Bronchial epithelial cell (primary cell): ENCODE measurements at places on chromosomes 1 and 21. TPM values are rescaled to one million over a fixed set of nuclear protein-coding genes. Genes with fewer than 3 reads are reported as not detected.

PRAMEF33 gene
- total RNA-seq, result not detected in 2 replicates

RGS4 gene
- under 0.01 TPM in 1 of 2 replicates, not detected in the other for total RNA-seq

FHL3 gene
- 2.6 and 6.7 TPM in 2 replicates for total RNA-seq

SPAG17 gene
- under 0.01 and 1.7 TPM in 2 replicates for total RNA-seq

CHI3L1 gene
- 0.79 and 1.7 TPM in 2 replicates for total RNA-seq

PTPN7 gene
- total RNA-seq, result under 0.01 TPM in 1 of 2 replicates, not detected in the other
